ENCODE measurements at places on chromosomes 4 and X.

- no peak for DNase-seq
Observed at GRCh38 chr4:40461879-40462278, 126.7 kb downstream of the CHRNA9 start.

DNA sequence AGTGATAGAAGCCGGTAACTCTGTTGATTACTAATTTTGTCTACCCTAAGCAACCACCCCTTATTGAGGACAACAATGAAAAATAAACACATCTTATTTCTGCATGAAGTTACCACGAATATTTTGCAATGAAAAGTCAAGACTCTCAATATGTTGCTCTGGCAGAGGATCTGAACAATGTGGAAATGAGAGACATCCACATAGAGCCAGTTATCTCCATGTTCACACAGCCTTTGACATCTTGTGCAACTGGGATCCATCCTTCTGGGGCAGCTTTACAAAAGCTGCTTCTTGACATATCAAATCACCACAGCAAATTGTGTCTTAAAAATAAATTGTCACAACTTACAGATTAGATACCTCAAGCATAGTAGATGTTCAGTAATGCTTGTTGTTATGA, 10.2 kb downstream of the EDNRA start:
- no peak for DNase-seq

DNA sequence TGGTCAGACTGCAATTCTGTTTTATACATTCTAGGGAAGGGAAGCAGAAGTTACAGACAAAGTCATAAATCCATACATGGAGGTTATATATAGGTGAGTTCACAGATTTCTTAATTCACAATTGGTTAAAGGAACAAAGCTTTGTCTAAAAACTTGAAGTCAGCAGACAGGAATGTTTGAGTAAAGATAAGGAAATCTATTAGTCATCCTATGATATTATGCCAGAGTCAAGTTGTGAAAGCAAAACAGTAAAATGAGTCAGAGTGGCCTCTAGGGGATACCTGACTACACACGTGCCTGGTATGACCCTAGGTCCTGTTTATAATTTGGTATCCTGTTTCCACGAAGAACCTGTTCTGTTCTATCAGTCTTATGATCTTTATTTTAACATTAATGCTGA, 31.5 kb downstream of the ACTRT1 start:
- DNase-seq: no peak

DNA sequence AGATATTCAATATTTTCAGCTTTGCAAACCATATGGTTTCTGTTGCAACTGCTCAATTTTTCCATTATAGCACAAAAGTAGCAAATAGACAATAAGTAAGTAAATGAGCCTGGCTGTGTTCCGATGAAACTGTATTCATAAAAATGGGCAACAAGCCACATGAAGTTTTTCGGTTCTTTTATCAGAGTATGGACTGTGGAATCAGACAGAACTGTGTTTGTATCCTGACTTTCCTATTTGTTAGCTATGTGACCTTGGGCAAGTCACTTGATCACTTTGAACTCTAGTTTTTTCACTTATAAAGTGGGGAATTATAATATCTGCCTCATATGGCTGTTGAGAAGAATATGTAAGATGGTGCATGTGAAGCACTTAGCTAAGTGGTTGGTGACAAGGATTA, 23.4 kb upstream of the ADGRA3 start:
- no peak for DNase-seq

- DNase-seq: no peak
Observed at GRCh38 chr4:61173799-61174198, 26.3 kb upstream of the ADGRL3 start.

DNA sequence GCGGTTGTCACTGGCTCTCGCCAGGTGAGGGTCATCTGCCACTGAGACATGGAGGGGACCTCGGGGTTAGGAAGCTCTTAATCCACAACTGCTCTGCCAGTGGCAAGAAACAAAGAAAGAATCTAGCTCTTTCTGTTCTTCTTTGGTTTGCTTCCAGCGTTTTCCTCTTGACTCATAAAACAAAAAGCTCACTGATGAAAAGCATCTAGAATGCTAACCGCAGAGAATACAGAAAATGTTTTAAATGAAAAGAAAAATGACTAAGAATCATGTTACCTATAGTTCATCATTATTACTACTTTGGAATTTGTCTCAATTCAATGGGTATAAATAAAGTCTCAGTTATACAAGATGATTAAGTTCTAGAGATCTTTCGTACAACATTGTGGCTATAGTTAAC, 274.8 kb upstream of the TENM3 start:
- DNase-seq: no peak

- no peak for DNase-seq
Observed at GRCh38 chrX:115579786-115580294, 18.9 kb downstream of the PLS3 start.

- DNase-seq: no peak
Observed at GRCh38 chr4:6655924-6656323, 15.4 kb downstream of the MRFAP1 start.

- no peak for DNase-seq
Observed at GRCh38 chr4:123520325-123520724, 123.7 kb downstream of the SPRY1 start.

DNA sequence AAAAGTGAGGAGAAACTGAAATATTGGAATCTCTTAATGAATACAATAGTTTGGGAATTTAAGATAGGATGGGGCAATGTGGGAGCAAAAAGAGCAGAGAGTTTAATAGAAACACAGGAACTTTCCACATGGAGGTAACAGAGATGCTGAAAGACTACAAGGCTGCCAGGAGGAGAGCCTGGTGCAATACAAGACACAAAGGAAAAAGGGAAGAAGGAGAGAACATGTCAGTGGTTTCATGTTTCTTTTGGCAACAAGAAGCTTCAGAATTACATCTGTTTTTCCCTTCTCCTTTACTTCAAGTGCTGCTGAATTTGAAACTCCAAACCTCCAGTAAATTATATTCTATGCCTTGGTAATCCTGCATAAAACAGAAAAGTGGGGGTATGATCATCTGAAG, 474.3 kb downstream of the FAT4 start:
- DNase-seq: no peak

DNA sequence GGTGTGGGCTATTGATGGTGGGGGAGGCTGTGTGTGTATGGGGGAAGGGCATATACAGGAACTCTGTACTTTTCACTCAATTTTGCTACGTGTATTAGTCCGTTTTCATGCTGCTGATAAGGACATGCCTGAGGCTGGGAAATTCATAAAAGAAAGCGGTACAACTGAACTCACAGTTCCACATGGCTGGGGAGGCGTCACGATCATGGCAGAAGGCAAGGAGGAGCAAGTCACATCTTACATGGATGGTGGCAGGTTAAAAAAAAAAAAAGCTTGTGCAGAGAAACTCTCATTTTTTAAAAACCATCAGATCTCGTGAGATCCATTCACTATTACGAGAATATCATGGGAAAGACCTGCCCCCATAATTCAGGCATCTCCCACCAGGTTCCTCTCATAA, 152.3 kb downstream of the NEK1 start:
- DNase-seq: no peak

- no peak for DNase-seq
Observed at GRCh38 chr4:205097-205756, 80.9 kb downstream of the ZNF718 start.

- DNase-seq: no peak
Observed at GRCh38 chr4:146142768-146143167, 32.8 kb upstream of the LSM6 start.

DNA sequence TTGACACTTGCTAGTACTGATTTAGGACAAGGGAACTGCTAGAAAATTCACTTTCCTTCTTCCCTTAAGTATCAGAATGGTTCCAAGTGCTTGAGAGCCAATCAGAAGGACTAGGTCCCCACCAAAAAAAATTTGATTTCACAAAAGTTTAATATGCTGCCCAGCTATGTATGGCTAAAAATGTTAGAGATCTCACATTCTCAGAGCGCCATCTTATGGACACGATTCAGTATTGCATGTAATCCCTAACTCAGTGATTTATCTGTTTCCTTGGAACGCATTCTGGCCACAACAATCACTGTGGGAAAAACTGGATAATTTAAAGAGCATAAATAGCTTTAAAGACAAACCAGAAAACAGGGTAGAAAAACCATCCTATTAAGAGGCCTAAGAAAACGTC, 255.1 kb upstream of the GPC4 start:
- no peak for DNase-seq

DNA sequence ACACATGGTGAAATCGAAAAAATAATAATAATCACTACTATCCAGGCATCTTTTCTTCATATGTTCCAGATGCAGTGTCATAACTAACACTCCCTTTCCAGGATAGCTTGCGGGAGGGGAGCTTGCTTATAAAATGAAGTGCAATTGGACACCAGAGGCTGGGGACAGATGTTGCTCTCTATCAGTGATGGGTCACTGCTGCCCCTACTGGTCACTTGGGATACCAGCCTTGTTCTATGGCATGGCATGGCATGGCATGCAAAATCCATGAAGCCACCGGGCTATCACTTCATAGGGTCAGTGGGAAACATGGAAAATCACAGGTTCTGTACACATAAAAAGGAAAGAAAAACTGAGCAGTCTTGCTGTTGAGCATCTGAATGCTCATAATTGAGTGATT, 168.1 kb downstream of the GLRA2 start:
- DNase-seq: no peak
